ENCODE measurements at places on chromosomes 5 and 9.
A peak's percentile ranks its signal among the peaks of the same experiment; 100 is the strongest.

DNA sequence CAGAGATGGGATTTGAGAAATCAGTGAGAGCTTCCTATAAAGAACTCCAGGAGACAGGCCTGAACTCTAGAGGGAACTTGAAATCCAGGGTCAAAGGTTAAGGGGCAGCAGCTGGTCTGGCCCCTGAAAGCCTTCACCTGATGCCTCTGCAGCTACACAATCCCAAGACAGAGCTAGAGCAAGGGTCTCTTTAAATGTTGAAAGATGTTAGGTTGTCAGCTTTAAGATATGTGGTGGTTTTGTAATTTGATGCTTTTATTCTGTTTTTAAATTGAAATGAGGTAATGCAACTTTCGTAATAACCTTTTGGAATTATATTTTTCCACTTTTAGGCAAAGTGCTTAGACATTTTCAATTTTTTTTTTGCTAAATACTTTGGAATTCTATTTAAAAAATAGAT lies 2.4 kb downstream of the SOWAHA start:
- no peak for DNase-seq

DNA sequence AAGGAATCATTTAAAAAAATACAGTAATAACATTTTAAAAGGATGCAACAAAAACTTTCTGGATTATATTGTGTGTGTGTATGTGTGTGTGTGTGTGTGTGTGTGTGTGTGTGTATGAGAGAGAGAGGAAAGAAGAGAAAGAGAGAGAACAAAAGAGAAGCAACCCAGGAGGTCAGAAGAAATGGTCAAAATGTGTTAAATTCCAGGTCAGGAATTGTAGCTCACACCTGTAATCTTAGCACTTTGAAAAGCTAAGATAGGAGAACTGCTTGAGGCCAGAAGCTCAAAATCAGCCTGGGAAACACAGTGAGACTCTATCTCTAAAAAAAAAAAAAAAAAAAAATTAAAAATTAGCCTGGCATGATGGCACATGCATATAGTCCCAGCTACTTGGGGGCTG lies 311.8 kb upstream of the CDH12 start:
- no peak for DNase-seq

GRCh38 chr5:131821221-131821620 lies 24.4 kb upstream of the FNIP1 start:
- no peak for DNase-seq

- no peak for DNase-seq
Observed at GRCh38 chr9:7976856-7977255, 177.3 kb upstream of the DMAC1 start.

DNA sequence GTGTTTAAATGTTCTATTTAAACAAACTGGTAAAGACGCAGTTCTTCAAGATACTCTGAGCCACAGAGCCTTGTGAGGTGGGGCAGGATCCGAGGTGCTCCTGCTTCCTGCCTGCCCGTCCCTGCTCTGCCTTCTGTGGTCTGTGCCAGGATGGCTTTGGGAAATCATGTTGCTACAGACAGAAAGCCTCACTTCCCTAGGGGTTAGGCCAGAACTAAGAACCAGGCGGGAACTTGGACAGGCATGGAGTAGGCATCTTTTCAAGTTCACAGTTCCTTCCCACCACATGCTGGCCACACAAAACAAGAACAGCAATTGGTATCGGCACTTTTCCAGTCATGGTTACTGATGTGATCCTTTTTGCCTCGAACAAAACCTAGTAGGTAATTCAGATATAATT lies 67.7 kb upstream of the SPOCK1 start:
- no peak for DNase-seq

- DNase-seq, result no peak
Observed at GRCh38 chr5:111972080-111972479, 215.1 kb upstream of the NREP start.

GRCh38 chr9:97714435-97714834 lies 17.3 kb upstream of the XPA start:
- no peak for DNase-seq

GRCh38 chr5:36009698-36010097 lies 18.5 kb upstream of the UGT3A1 start:
- no peak for DNase-seq

DNA sequence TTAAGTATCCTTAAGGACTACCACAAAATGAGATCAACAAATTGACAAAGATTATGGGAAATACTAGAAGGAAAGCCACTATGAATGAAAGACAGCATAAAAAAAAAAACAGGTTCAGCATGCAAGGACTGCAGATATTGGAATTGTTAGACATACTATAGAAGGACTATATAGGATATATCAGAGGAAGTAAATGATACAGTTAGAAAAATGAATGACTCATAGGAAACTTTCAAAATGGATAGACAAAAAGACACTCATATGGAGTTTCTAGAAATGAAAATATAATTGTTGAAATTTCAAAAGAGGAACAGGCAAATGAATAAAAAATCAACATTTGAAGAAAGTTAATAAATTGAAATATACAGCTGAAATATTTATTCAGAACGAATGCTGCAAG lies 180.6 kb downstream of the PLK2 start:
- DNase-seq, result no peak

- DNase-seq, result no peak
Observed at GRCh38 chr5:111726986-111727385, 30.0 kb downstream of the NREP start.

GRCh38 chr5:53917095-53917494 lies 356.7 kb downstream of the NDUFS4 start:
- DNase-seq, result no peak

DNA sequence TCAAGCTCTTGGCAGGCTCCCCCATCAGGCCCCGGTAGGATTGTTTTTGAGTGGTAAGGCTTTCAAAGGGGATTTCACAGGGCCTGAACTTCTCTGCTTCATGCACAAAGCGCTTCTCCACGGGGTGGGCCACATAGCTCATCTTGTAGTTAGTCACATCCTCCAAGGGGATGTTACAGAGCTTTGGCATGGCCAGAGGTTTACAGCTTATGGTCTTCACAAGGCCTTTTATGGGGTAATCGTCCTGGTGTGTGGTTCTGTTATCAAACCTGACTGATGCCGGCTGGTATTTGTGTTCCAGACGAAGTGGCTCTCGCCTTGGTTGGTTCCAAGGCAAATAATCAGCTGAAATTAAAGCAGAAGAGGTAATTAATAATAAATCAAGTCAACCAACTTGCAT lies 104.3 kb downstream of the SAXO1 start:
- no peak for DNase-seq

- peak; percentile 9 for DNase-seq
Observed at GRCh38 chr9:114117614-114117995, 18.5 kb upstream of the KIF12 start.

GRCh38 chr9:113910036-113910639 lies 34.0 kb downstream of the ZNF618 start:
- DNase-seq, result no peak

DNA sequence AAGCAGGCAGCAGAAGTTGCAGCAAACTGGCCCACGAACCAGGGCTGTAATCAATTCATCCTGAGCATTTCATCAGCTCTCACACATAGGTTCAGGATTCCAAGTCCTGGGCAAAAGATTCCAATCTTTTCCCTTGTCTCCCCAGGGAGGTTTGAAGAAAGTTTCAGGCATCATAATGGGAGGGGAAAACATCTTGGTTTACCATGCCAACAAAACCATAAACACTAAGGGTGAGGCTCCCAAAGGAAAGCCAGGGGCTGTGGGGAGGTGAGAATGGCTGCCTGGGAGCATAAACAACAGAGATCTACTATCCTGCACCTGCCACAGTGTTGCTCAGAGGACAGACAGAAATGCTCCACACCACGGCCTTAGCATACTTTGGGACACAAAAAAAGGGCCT lies 94.6 kb downstream of the SH3TC2 start:
- no peak for DNase-seq

- DNase-seq, result no peak
Observed at GRCh38 chr5:16961131-16961530, 25.0 kb upstream of the MYO10 start.

DNA sequence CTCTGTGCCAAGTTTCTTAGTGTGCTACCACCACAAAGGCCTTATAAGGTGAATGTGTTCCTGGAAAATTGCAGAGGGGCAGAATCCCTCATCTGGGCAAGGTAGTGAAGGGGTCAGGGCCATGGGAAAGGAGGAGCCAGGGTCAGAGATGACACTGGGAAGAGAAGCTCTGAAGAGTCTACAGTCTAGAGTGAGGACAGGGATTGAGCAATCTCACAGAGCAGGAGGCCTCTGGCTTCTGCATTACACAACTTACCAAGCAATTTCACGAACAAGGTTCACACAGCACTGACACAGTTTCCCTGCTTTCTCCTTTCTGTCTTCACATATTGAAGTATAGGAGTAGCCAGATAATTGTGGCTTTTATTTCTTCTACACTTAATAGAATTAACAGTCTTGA lies 24.5 kb upstream of the IDNK start:
- no peak for DNase-seq

- no peak for DNase-seq
Observed at GRCh38 chr5:594226-594860, 17.8 kb upstream of the CEP72 start.

DNA sequence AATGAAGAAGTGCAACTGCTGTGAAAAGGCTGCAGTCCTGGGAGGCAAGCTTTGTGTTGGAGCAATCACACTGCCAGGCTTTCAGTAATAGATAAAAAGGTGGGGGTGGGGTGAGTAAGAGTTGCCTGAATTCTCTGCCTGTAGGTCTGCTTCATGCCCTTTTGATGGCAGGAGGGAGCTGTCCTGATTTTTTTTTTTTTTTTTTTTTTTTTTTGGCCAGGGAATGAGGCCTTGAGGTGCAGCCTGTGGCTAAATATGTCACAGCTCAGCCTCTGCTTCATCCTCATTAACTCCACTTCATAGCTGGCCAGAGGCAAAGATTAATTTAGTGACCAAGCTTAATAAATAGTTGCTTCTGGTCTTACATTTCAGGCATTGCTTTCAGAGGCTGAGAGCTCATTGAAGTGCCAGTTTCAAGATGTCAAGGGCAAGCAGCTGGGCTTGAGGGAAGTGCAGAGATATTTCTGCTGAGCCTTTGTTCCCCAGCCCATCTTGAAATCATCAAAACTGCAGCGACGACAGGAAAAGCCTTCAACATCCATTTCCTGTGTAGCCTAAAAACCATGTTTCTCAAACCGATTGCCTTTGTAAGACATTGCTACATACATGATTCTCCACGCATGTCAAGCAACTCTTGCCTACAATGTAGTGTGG lies 134.7 kb downstream of the MACIR start:
- DNase-seq, result no peak

DNA sequence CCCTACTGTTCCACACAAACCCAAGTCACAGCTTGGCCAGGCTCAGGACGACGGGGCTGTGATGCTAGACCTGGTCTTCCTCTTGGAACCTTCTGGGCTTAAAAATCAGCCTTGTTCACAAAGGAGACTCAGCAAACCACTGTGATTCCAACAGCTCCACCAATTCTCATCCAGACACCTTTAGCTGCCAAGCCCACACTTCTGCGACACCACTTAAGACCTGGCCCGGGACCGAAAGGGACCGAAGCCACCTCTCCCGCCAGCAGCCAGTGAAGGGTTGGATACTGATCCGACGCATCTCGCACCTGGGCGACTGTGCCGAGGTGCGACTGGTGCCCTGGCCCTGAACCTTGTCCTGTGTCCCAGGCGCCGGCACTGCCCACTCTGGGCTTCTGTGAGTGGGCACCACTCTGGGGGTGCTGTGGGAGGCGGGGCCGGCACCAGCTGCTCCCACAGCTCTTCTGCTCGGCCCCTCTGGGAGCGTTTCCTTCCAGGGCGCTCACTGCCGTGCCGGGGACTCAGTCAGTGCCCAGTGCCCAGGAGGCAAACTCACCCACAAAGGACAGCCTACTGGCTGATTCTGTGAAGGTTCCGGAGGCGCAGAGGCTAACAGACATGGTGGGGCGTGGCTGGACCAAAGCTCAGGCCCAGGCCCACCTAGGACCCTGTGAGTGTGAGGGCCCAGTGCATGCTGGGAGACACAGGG lies 50.9 kb downstream of the EXD3 start:
- DNase-seq, result peak; percentile 54

DNA sequence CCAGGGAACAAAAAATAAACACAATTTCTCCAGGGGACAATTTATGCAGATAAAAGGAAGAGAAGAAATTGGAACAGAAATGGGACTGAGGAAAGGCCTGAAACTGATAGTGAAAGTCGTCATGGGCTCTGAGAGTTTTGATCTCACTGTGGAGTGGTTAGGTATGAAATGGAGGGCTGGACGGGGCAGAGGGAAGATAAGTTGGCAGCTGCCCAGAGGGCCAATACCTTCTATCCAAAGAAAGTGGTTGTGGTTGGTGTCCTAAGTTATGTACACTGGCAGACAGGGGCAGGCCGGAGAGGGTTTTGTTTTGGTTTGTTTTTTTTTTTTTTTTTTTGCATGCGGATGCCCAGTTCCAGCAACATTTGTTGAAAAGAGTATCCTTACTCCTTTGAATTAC lies 46.1 kb downstream of the ZNF618 start:
- no peak for DNase-seq

DNA sequence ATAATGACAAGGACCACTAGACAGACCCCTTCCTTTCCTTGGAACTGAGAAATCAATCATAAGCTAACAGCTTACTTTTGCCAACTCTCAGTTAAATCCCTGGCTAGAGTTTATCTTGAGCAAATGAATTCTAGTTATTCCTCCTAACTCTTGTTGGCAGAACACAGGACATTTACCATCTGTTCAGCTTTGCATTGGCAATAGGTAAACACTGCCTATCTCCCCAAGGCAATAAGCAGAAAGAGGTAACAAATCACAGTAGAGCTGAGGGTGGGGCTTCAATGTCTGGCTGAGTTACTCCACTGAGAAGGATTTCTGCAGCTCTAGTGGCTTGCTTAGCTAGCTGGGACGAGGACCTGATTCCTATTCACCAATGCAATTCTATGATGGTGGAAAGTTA lies 503.3 kb upstream of the GRIA1 start:
- no peak for DNase-seq

GRCh38 chr5:17373814-17374556 lies 124.0 kb upstream of the TAF11L2 start:
- no peak for DNase-seq

- no peak for DNase-seq
Observed at GRCh38 chr9:121679901-121680635, 28.6 kb downstream of the DAB2IP start.

DNA sequence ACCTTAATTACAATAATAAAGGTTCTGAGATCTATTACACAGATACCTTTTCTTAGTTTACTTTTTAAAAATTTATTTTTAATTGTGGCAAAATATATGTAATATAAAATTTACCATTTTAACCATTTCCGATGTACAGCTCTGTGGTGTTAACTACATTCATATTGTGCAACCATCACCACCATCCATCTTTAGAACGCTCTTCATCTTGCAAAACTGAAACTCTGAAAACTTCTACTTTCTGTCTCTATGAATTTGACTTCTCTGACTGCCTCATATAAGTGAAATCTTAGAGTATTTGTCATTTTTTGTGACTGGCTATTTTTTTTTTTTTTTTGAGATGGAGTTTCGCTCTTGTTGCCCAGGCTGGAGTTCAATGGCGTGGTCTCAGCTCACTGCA lies 26.8 kb downstream of the WWC1 start:
- DNase-seq, result no peak

- DNase-seq, result no peak
Observed at GRCh38 chr9:126838055-126838811, 22.2 kb upstream of the ZBTB34 start.

- no peak for DNase-seq
Observed at GRCh38 chr5:83377131-83377865, 94.2 kb upstream of the VCAN start.

Data from activated effector memory CD4-positive, alpha-beta T cell treated with anti-CD3 and anti-CD28 coated beads, Interleukin-2, amount 50 U/mL, for 16 hours (primary cell).